Stimulated activated CD4-positive, alpha-beta T cell treated with anti-CD3 and anti-CD28 coated beads, Interleukin-1b, Interleukin-23, amount 100 ng/mL, for 48 hours (primary cell): ENCODE measurements at places on chromosomes 7 and 10.

DNA sequence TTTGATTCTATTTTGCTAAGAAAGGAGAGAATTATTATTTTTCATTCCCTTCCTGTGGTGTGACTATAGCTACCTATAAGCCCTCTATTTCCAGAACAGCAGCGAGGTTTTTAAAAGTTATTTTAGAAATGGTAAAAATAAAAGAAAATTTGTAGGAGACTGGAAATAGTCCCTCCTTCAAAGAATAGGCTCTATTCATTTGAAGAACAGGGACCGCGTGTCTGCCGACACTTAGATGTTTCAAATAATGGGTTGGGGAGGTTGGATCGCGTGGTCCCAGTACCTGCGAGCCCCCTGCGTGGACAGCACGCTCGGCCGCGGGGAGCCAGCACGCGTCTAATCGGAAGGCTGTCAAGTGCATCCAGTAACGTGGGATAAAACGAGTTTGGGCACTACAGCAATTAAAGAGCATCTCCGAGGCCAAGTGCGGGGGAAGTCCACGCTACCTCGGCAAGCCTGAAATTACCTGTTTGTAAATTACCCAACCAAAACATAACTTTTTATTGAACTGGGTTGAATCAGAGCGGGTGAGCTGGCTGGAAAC, 1.0 kb downstream of the CACNA2D1 start:
- no peak for DNase-seq

GRCh38 chr10:125025341-125025740, 83.4 kb downstream of the ZRANB1 start:
- no peak for DNase-seq

DNA sequence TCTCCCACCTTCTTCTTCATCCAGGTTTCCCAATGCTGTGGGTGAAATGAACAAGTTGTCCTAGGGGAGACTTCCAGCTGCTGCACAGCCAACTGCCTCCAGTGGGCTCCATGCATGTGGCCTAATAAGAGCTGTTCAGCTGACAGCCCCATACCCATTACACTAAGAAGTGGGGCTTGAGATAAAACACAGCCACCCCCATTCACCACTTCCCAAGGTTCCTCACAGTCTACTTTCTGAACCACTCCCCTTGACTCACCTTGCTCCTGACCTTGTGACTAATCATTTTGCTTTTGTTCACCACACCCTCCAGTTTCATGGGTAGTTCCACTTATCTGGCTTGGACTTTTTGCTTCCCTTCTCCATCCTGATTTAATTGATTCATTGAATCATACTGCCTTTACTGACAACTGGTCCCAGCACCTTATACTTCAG, 119.3 kb downstream of the CABCOCO1 start:
- peak; percentile 9 for DNase-seq

GRCh38 chr10:22649390-22649841, 65.0 kb downstream of the PIP4K2A start:
- peak; percentile 56 for DNase-seq

- DNase-seq = peak; percentile 51
Measured at GRCh38 chr7:64045301-64046040, at the start of gene ZNF727. Gene ZNF727, plus strand, starts transcription at chr7:64045434. Its CDS starts 188 bp downstream, at chr7:64045622.

- DNase-seq = no peak
Measured at GRCh38 chr10:48361176-48361575, 54.7 kb downstream of the MAPK8 start.

DNA sequence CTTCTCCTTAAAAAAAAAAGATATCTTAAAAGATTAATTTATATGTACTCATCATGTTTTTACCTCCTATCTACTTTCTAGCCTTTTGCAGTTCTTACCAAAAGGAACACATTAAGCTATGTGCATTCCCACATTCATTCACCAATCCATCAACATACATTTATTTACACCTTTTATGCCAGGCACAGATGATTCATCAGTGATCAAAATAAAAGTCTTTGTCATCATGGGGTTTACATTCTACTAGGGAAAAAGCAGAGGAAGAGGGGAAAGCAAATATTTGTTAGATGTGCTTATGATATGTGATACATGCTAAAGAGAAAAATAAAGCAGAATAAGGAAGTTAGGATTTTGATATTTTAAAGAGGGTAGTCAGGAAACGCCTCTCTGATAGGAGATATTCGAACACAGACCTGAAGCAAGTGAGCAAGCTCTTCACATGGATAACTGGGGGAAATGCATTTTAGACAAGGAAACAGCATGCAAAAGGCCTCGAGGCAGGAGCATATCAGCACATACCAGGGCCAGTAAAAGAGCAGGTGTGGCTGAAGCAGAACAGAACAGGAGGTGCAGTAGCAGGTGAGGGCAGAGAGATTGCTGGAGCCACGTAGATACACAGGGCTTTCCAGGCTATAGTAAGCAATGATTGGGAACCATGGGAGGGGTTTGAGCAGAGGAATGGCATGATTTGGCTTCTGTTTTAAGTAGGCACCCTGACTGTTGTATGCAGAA, 67.4 kb downstream of the REEP3 start:
- no peak for DNase-seq
